ENCODE measurements at places on chromosomes 6 and 20. TPM values are rescaled to one million over a fixed set of nuclear protein-coding genes. Genes with fewer than 3 reads are reported as not detected.

Gene PRL
- not detected for total RNA-seq

Gene SEMG1
- not detected for total RNA-seq

Gene WFDC10B
- total RNA-seq, result 0.39 TPM

Gene TMEM74B
- total RNA-seq, result 0.29 TPM

Gene NKAPL
- total RNA-seq, result not detected

Gene HLA-DPB1
- 33.5 TPM for total RNA-seq

Gene THBS2
- 19.9 TPM for total RNA-seq

Gene SLC17A1
- total RNA-seq, result not detected

Gene RIPOR2
- not detected for total RNA-seq

Gene SPATA25
- total RNA-seq, result 0.34 TPM

Gene BMP2
- 0.57 TPM for total RNA-seq

Gene ECT2L
- not detected for total RNA-seq

Gene IL20RA
- total RNA-seq, result not detected

Gene CFB
- total RNA-seq, result not detected

Gene PSMF1
- 75.2 TPM for total RNA-seq

Gene RIMS1
- total RNA-seq, result 0.07 TPM

Gene BMP6
- total RNA-seq, result 4.0 TPM

Gene TREML4
- not detected for total RNA-seq

Gene SLC24A3
- not detected for total RNA-seq

Gene CD40
- total RNA-seq, result not detected

Gene HNF4A
- 0.34 TPM for total RNA-seq

Gene TJAP1
- 21.3 TPM for total RNA-seq

Gene CTAGE9
- not detected for total RNA-seq

Gene PRR18
- not detected for total RNA-seq

Gene FAM184A
- total RNA-seq, result 0.03 TPM

Gene CCN2
- 25.7 TPM for total RNA-seq

Gene SLC16A10
- 5.2 TPM for total RNA-seq

Gene HLA-DMA
- total RNA-seq, result 3.4 TPM

Gene TMEM151B
- total RNA-seq, result not detected

Gene PRR3
- total RNA-seq, result 21.4 TPM

Gene KIAA1586
- 8.6 TPM for total RNA-seq

Gene EZR
- total RNA-seq, result 253 TPM

Gene HAO1
- total RNA-seq, result not detected

Gene BIRC7
- total RNA-seq, result not detected

Gene TUBE1
- 18.4 TPM for total RNA-seq

Gene HINT3
- total RNA-seq, result 8.7 TPM

Gene HTR1B
- total RNA-seq, result not detected

Gene HTR1E
- not detected for total RNA-seq

Gene PTPN1
- total RNA-seq, result 47.6 TPM

Gene OARD1
- total RNA-seq, result 25.5 TPM

Gene ZNF334
- total RNA-seq, result not detected

Gene ADGRB3
- 0.24 TPM for total RNA-seq

Data from HT1080 (cell line).